ENCODE measurements at places on chromosomes 3 and 15.

DNA sequence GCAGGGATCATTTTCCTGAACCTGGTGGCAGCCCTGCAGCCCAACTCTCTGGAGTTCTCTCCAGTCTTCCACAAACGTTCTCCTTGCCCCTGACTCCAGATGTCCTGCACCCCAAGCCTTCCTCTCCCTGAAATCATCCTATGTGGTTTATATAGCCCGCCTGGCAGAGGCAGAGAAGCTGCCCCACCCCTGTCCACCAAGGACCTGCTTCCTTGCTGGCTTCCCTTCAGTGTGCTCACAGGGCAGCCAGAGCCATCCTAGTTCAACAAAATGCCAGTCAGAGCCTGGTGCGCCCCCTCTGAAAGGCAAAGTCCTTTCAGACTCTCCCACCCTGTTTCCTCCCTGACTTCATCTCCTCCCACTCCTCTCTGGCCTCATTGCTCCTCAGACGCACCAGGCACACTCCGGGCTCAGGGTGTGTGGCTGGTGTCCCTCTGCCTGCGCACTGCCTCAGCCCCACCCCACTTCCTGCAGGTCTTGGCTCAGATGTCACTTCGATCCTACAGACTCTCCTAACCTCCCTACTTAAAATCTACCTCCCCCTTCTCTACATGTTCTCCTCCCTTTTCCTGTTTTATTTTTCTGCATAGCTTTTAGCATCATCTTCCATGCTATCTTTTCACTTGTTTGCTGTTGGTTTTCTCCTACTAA, 5.9 kb downstream of the KBTBD13 start:
- DNase-seq = peak; percentile 58

DNA sequence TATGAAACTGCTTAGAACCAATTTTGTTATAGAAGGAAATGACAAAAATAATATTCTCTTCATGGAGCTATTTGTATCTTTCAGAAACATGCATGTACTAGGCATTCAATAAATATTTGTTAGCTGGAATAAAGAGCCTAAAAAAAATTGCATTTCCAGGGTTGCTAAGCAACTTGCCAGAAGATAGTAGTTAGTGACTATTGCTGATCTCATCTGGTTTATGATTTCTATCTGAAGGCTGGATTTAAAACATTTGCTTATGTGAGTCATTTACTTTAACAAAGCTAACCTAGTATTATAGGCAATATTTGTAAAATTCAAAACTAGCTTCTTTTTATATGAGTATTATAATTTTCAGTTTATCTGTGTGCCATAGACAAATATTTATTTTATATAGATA, 78.3 kb downstream of the NAALADL2 start:
- no peak for DNase-seq

DNA sequence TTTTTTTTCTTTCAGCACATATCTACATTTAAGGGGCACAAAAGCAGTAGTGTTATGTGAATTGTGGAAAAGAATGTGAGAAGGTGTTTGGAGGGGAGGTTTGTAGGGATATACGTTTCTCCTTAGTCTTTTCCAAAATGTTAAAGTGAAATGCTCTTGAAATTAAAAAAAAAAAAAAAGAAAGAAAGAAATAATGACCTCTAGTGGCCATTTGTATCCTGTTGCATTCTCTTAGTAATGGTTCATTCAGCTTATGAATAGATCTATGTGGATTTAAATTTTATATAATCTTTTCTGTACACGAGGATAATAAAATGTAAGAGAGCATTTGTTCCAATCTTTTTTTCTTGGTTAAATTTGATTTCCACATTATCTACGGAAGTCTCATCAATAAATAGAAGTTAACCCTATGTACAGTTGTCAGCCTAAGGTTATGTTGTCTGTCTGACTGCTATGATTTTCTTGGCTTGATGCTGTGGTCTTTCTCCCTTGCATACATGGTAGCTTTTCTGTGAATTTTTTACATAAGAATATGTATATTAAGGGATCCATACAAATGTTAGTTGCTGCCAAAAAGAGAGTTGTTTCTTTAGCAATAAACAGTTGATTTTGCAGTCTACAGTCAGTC, 1.7 kb downstream of the P2RY13 start:
- DNase-seq = no peak

- no peak for DNase-seq
These were observed 428.1 kb downstream of the ROBO2 start for GRCh38 chr3:77467702-77468625.

DNA sequence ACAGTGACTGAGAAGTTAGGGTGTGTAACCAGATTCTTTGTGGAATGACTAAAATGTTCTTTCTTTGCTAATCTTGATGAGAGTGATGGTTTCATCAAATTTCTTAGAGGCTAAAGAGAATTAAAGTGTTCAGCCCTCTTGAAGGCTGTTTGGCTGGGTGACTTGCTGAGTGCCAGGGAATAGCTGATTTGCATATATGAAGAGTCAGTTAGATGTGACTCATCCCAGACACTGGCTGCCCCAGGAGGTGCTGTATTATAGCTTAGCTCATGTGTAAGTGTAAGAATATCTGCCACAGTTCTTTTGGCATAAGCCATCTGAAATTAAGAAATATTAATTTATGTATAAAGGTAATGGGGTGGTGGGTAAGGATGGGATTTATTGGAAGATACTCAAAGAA, 535.1 kb downstream of the NLGN1 start:
- no peak for DNase-seq

GRCh38 chr3:42700366-42701288, 2.0 kb downstream of the HHATL start:
- no peak for DNase-seq

- DNase-seq = no peak
These were observed 6.8 kb upstream of the GATA2 start for GRCh38 chr3:128499724-128500275.

DNA sequence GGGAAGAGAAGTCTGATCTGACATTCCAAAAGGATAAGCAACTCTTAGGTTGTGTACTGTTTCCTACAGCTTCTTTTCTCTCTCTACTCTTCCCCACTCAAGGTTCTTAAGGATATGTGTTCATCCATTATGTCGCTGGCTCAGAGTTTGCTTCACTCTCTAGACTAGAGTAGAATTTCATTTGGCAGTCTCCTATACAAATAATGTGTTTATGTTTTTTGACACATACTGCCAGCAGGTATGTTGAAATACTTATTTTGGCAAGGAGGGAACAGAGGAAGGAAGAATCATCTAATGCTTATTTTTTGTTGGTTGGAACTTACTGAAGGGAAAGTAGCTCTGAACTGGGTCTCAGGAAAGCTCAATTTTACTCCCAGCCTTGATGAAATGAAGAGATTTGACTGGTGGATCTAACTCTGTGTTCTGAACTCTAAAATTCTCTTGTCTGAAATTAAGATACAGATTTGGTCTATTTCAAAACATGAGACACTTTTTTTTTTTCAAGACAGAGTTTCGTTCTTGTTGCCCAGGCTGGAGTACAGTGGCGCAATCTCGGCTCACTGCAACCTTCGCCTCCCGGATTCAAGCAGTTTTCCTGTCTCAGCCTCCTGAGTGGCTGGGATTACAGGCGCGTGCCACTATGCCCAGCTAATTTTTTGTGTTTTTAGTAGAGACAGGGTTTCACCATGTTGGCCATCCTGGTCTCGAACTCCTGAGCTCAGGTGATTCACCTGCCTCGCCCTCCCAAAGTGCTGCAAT, 7.6 kb upstream of the EMC3 start:
- DNase-seq = no peak

- DNase-seq = no peak
These were observed 56.1 kb upstream of the PIAS1 start for GRCh38 chr15:67997996-67998395.

DNA sequence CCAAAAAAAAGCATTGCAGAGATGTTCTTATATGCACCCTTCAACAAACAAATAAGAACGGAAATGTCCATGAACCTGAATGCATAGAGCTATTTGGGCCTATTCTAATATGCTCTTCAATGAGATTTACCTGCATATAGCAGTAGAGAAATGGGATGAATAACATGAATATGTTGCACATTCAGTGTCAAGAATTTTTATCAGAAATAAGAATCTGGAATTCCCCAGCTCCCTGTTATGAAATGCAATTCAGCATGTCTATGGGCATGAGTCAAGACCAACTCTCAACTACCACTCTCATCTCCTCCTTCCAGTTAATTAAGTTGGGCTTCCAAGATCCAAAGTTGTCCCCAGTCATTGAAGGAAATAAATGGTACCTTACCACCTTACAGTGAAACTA, 133.7 kb upstream of the ALCAM start:
- DNase-seq = no peak

DNA sequence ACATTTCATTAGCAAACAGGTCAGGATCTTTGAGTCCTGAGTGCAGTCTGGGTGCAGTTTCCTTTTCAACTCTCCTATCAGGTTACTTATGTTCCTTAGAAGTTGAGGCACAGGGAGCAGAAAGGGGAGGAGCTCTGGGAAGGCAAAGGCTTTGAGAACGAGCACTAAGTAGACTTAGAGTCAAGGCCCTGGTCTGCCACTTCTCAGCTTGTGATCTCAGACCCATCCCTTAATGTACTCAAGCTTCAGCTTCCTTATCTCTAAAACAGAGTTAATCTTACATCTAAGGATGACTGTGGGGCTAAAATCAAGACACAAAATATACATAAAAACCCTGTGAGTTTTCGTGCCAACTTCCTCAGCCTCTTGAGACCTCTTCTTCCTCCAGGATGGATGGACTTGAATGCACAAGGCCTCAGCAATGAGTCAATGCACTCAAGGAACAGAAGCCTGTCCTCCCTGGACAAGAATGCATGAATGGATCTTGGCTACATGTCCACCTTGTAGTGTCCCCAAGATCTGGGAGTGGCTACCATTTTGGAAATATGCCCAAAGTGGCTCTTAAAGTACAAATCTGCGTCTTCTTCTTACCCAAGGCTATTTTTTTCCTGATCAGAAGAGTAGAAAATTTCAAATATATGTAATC, 105.1 kb downstream of the WDR76 start:
- DNase-seq = no peak

DNA sequence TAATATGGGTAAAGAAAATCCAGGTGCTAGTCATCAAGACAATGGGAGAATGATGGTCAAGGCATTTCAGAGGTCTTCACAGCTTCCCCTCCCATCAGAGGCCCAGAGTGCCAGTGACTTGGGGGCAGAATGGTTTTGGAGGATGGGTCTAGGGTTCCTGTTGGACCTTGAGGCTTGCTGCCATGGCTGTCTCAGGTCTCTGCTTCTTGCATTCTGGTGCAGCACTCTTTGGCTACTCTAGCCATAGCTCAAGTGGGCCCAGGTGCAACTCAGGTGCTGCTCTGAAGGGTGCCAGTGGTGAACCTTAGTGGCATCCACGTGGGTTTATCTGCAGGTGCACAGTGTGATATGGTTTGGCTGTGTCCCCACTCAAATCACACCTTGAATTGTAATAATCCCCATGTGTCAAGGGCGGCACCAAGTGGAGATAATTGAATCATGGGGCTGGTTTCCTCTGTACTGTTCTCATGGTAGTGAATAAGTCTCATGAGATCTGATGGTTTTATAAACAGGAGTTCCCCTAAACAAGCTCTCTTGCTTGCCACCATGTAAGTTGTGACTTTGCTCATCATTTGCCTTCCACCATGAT, 48.5 kb upstream of the PEX5L start:
- DNase-seq = no peak

DNA sequence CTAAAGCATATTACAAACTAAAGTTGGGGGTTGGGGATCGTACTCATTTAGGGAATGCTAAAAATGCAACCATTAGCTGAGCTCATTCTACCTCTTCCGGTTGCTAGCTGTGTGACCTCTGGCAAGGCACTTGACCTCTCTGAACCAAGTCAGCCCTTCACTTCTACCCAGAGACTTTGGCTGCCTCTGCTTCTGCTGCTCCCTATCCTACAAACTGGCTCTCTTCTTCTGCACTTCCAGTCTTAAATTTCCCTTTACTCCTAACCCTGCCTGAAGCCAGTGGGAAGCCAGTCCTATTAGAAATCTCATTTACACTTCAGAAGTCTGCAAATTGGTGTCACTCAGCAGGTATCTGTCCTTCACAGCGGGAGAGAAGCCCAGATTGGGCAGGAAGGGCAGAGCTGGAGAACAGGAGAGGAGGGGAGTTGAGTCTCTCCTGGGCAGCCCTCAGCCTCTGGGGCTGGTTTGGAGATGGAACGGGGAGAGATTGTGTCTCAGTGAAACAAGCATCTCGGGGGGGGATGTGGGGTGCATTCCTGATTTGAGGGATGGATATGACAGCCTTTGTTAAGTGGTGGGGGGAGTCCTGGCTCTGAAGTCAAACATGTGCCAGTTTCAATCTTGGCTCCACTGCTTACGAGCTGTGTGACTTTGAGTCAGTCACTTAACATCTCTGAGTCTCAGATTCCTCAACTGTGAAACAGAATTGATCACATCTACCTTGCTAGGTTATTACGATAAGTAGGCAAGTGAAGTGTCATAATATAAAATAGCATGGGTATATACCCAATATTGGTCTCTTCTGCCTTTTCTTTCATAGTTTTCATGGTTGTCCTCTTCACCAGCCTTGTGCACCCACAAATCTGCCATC, 7.8 kb upstream of the AEN start:
- DNase-seq = no peak

DNA sequence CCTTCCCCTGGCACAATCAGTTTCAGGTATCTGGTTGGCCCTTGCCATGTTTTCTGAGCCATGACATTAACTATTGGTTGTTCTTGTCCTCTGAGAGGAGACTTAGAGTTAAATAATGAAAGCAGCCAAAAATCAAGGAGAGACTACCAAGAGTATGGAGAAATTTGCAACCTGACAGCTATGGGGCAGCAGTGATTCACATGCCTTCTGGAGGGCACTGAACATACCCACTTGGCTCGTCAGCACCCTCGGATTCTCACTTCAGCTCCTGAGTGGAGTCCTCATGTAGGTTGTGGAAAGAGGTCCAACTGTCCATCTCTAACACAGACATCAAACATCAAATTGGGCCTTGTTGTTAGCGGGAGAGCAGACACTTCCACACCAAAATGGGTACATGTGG, 265.6 kb downstream of the EBLN2 start:
- no peak for DNase-seq

DNA sequence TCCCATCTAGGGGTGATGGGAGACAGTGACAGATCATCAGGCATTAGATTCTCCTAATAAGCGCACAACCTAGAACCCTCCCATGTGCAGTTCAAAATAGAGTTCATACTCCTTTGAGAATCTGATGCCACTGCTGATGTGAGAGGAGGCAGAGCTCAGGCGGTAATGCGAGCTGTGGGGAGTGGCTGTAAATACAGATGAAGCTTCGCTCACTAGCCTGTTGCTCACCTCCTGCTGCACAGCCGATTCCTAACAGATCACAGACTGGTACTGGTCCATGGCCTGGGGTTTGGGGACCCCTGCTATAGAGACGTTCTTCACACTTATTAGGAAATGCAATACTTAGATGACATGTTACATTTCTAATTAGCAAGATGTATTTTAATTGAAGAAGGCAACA, 154.4 kb downstream of the CBLB start:
- no peak for DNase-seq

- DNase-seq = no peak
These were observed 217.5 kb downstream of the RAP2B start for GRCh38 chr3:153379516-153379915.

DNA sequence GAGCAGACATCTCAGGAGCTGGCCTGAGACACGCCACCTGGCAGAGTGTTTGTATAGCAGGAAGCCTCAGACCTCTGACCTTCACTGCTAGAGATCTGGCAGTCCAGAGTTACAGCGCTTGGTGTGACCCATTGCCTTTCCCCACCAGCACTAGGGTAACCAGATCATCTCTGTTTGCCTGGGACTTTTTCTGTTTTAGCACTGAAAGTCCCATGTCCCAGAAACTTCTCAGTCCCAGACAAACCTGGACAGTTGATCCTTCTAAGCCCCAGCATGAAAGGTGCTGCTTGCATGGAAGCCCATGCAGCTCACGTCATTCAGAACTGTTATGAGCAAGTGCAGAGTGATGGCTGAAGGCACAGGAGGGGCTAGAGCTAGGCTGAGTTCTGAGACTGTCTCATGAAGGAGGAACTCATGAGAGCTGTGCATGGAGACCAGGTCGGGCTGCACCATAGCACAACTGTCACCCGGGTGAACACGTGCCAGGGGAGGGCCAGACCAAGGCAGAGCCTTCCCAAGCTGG, 18.2 kb upstream of the AHSG start:
- no peak for DNase-seq

Data from upper lobe of left lung (tissue), 6 donors.